ENCODE measurements at places on chromosomes 11 and 22.

GRCh38 chr11:3197878-3198528 is 20.6 kb downstream of the MRGPRG start:
- DNase-seq: no peak

DNA sequence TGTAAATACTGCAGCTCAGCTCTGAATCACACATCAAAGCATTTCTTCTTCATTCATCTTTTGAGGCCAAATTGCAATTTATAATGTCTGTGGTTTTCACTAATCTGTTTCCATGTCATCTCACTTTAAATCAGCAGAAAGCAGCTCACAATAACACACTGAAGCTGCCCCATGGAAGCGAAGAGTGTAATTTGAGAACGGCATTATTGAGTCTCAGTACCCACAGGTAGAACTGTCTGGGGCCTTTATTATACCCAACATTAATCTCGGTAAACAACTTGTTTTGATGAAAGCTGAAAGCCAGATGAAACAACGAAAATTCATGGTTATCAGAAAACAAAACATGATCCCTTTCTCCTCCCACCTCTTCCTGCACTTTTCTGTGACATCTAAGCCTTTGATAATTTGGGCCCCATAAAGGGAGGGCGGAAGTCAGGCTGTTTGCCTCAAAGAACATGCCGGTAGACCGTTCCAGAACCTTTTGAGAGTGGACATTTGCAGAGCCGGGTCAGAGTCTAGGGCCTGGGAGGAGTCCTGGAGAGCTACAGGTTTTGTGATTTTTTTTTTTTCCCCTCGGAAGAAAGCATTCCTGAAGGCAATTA is 68.2 kb upstream of the SESN3 start:
- DNase-seq: peak; percentile 25

GRCh38 chr11:125348141-125348651 is 147.9 kb downstream of the FEZ1 start:
- no peak for DNase-seq

GRCh38 chr11:100151944-100152343 is 535.1 kb upstream of the ARHGAP42 start:
- no peak for DNase-seq

- DNase-seq: no peak
Measured at GRCh38 chr11:111719379-111719778, 46.8 kb downstream of the PPP2R1B start.

- no peak for DNase-seq
Measured at GRCh38 chr11:100687054-100687629, at the start of gene ARHGAP42. Gene ARHGAP42, plus strand, starts transcription at chr11:100687288. Its CDS starts 391 bp downstream, at chr11:100687679.

DNA sequence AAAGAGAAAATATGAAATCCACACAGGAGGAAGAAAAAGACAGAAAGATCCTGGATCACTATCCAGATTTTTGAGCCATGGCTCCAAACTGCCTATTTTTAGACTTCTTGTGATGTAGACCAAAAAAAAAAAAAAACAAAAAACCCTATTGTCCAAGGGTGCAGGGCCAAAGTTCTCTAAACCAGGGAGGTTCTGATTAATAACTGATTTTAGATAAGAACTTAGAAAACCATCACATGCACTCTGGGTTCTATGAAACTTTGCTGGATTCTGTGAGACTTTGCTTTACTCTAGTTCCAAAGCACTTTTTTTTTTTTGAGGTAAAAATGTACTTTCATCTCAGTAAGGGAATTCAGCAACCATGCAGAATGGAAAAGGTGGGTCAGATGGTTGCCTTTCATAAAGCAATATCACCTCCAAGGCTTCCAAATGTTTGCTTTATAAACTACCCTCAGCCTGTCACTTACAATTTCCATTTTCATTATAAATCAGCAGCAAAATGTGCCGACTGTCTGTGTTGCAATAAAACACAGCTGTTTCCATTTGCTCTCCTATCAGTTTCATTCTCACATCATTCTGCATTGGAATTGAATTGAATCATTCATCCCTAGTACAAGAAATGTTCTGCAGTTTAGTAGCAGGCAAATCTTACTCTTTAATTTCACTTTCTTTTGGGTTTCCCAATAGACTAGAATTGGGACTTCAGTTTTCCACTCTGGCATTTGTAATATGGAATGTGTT is 1584.3 kb upstream of the RAG2 start:
- DNase-seq: no peak

GRCh38 chr11:19953336-19953735 is 206.9 kb downstream of the DBX1 start:
- DNase-seq: no peak

DNA sequence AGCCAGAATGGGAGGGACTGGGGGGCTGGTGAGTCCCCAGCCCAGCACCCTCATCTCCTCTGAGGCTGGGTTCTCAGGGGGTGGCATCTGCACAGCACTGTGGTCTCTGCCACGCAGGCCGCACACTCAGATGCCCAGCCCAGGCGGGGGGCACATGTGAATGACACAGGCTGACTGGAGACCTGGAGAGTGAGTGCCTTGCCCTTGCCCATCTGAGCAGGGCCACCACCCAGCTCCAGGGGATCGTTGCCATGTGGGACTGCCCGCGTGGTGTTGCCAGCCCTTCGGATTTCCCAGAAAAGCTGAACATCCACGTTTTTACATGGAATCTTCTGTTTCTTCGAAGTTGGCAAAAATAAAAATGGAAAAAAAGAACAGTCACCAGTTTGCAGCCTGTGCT is 18.9 kb downstream of the PRDM11 start:
- DNase-seq: no peak

DNA sequence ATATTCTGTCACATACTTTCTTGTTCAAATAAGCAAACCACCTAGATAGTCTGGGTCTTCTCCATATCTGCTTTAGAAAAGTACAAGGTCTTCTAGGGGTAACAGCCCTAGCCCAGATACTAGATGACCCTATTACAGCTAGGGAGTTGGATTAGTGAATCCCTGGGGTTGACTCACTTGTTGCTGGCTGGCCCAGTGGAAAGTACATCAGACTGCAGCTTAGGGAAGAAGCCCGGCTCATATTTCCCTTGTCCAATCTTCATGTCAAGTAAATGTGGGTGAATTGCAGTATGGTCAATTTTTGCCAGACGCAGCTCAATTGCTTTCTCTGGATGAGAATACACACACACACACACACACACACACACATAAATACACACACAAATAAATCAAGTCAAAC is 79.1 kb upstream of the SCUBE2 start:
- DNase-seq: no peak

- no peak for DNase-seq
Measured at GRCh38 chr11:93487032-93487483, 56.1 kb downstream of the SMCO4 start.

GRCh38 chr11:85595285-85595884 is 31.8 kb downstream of the DLG2 start:
- peak; percentile 48 for DNase-seq

DNA sequence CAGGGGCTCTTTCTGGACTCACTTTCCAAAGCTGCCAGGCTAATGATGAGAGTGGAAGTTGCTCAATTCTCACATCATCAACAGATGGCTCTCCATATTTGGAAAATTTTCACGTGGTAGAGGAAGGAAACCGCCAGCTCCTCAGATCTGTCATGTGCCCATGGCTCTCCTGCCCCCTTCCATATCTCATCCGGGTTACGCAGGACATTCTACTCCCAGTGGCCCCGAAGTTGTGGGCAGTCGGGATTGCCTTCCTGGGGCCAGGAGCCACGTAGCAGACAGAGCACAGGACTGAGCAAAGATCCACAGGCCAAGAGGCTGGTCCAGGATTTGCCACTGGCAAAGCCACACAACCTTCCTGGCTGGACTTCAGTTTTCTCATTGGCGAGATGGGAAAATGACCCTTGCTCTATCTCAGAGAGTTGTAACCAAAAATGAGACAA is 38.8 kb downstream of the RPUSD4 start:
- no peak for DNase-seq

DNA sequence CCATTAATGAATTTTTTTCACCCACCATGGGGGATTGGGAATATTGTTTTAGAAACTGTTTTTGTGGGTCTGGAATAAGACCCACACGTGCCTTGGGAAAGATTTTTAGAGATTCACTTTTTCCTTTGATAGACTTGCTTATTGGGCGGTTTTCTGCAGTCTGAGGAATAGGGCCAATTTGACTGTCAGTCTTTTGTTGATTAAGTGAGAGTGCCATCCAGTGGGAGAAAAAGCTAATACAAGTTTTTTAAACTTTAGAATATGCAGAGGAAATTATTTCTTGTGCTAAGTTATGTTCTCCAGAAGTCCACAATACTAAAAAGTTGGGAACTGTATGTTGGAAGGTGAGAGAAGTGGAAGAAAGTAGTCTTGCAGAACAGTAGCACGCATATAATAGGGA is 56.1 kb downstream of the PRMT3 start:
- peak; percentile 6 for DNase-seq

- no peak for DNase-seq
Measured at GRCh38 chr11:121740902-121741301, 288.1 kb upstream of the SORL1-AS1 start.

GRCh38 chr22:28282405-28283067 is 363.5 kb upstream of the PITPNB start:
- DNase-seq: no peak

DNA sequence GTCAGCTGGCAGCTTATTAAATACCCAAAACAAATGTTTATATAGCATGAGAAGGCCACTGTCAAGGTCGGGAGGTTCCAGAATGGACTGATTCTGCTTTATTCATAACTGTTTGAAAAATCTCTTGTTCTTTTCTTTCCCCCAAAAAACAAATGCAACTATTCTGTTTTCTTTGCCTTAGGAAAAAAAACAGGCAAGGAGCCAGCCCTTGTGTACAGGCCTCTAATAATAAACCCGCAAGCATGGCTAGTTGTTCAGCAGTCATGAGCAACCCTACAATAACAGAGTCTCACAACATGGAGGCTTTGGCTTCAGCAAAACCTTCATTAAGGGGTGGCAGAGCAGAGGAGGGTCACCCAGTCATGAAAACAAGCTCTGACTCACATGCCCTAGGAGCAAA is 191.7 kb downstream of the KIRREL3 start:
- DNase-seq: no peak

- no peak for DNase-seq
Measured at GRCh38 chr22:42691440-42691839, 29.2 kb downstream of the A4GALT start.

GRCh38 chr11:62399172-62399877 is 19.5 kb upstream of the SCGB1A1 start:
- DNase-seq: no peak

- DNase-seq: no peak
Measured at GRCh38 chr22:22085702-22086500, 103.3 kb upstream of the TOP3B start.

GRCh38 chr11:96222102-96222501 is 120.9 kb downstream of the MAML2 start:
- no peak for DNase-seq

GRCh38 chr11:104531894-104532293 is 366.4 kb downstream of the CASP12 start:
- no peak for DNase-seq

DNA sequence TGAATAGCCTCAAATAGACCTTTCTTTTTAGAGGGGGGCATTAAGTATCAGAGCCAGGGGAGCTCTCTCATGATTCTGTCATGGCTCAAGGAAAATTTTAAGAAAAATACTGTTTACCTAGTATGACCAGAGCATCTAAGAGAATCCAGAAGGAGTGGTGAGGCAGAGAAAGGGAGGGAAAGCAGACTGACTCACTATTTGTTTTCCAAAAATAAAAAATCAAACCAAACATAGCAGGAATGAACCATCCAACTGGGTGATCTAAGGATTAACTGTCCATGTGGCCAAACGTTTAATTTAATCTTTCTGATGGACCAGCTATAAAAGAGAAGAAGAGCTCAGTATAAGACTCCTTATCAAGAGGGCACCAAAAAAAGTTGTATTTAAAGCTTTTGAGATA is 70.8 kb downstream of the GAB2 start:
- no peak for DNase-seq

GRCh38 chr11:61891331-61892084 is at the start of gene FADS3:
Gene FADS3, minus strand, starts transcription at chr11:61891545. Its CDS starts 164 bp downstream, at chr11:61891381.
- DNase-seq: peak; percentile 53

GRCh38 chr11:87038235-87038977 is 672 bp downstream of the TMEM135 start:
- DNase-seq: no peak

DNA sequence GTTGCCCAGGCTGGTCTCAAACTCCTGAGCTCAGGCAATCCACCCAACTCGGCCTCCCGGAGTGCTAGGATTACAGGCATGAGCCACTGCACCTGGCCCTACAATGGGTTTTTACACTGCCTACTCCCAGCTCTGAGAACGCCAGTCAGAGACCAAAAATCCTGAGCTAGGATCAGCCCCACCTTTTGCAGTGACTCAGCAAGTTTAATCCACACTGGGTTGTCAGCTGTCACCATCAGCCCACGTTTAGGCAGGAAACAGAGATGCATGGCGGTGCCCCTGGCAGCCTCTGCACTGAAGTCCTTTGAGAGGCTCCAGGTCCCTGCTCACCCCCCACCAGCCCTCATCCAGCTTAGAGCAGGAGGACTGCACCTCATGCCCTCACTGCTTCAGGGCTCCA is 117.6 kb downstream of the ARHGAP8 start:
- no peak for DNase-seq

GRCh38 chr11:79894111-79894510 is 453.3 kb upstream of the TENM4 start:
- no peak for DNase-seq

DNA sequence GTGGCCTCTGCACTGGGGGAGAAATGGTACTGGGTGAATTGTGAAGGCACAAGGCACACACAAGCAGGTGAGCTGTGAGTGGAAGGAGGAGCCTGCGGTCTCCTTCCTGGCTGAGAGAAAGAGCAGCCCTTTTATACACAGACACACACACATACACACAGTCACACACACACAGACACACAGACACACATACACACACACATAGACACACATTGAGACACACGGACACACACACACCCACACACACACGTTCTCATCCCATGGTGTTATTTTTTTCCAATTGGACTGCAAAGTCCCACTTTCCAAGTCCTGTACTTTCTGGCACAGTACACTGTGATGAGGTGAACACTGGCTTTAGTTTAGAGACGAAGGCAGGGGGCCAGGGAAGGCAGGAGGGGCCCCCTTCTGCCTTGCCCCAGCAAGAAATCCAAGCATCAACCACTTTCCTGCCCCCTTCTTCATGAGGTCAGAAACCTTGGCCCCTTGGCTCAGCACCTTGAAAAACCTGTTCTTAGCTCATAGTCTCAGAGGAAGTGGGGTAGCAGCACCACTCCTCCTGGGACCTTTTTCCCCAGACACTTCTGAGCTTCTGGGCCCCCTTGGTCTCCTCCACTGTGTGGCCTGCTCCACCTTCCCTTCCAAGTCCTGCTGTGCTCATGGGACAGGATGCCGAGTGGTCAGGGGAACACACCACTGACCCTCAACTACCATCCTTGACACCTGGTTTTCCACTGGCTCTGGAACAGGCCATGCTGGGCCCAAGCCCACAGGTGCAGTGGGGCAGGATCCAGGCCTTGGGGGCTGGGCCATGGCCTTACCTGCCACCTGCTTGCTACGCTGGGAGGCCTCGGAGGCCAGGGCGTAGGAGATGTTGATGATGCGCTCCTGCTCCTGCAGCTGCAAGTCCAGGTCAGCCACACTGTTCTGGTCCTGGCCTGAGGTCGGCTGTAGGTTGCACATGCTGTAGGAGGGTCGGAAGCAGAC is 43.8 kb downstream of the C11orf58 start:
- DNase-seq: no peak

Data from CD4-positive, alpha-beta T cell treated with Interleukin-15 for 4 hours (primary cell).